GM04503 (cell line): ENCODE measurements at places on chromosomes 3 and 15.

DNA sequence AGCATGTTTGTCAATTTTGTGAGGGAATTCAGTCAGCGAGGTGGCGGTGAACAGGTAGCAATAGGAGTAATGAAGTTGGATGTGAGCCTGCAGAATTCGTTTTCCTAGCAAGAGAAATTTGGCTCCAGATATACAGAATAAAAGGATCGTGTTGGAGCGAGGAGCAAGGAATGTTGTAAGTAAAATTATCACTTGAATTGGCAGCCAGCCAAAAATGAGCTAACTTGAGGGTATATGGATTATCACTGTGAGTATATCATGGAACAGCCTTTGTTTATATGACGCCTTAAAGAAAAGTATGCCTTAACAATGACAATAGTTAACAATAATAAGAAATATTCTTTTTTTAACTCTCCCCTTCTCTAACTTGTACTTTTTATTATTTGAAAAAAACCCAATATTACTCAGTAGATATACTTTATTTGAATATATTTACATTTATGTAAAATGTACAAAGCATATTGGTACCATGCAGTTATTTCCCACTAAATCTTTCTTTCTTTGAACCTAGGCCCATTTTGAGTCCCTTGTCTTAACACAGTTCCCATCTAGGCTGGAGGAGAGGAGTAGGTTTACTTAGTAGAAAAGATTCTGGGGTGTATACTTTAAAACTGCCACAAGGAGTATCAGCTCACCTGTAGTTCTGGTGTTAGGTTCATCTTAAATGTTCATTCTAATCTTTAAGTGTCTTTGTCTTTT, 29.3 kb downstream of the EPHA6 start:
- DNase-seq, result no peak

- DNase-seq, result no peak
Observed at GRCh38 chr3:129440618-129441190, 680 bp downstream of the IFT122 start.

GRCh38 chr15:32739522-32740063, 21.8 kb downstream of the GREM1 start:
- no peak for DNase-seq

- DNase-seq, result no peak
Observed at GRCh38 chr15:70156671-70157271, 59.1 kb upstream of the TLE3 start.

GRCh38 chr3:161848376-161848775, 351.8 kb downstream of the OTOL1 start:
- no peak for DNase-seq

GRCh38 chr15:45251888-45252287, at the start of gene SLC28A2:
Gene SLC28A2 (plus strand): TSS chr15:45252234. CDS start chr15:45253216, 982 bp downstream.
- no peak for DNase-seq

DNA sequence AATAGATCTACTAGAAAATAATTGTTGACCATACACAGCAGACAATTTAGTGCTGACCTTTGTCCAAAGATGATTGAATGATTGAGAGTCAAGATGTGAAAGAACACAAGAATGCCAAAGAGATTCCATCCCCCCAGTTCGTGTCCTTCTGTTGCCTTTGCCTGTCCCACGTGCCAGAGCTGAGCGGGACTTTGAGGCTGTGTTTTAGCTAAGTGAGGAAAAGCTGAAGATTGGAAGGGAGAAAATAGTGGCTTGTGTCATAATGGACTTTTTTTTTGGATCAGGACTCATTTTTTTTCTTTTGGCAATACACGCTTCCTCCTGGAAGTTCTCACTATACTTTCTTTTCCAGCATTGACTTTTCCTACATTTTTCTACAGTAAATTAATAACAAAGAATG, 206.6 kb upstream of the MDFIC2 start:
- DNase-seq, result no peak

DNA sequence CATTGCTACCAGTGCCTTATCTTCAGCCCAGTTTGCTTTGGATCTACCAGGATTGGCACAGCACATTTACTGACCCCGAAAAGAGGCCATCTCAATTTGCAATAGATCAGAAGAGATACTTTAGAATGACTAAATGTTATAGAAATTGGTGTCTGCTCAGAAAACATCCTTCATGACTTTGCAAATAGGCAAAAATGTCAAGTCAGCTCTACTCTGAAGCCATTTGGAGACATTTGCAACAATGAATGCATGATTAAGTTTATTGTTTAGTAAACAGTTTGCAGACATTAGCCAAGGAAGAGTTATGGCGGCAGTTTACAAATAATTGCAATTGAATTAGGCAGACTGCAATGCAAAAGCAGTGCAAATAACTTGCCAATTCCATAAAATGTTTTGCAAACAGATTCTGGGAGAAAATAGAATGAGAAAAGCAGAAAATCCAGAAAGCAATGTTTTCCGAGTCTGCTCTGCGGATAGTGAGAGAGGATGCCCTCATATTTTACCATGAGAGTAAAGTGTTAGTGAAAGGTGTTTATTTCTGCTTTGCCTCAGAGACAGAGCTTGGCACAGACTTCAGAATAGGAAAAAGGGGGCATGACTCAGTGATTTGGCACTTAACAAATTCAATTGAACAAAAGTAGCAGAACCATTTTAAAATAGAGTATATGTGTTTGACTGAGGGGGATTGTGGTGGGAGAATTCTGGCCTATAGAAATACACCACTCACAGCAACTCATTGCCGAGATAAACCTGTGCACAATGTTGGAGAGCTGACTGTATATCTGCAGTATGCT, 334.9 kb upstream of the NR2F2 start:
- no peak for DNase-seq

- DNase-seq, result no peak
Observed at GRCh38 chr3:156478891-156479290, 76.0 kb downstream of the SSR3 start.
